ENCODE measurements at places on chromosomes 4 and X. TPM values are rescaled to one million over a fixed set of nuclear protein-coding genes. Genes with fewer than 3 reads are reported as not detected.

The GNRHR gene
- not detected for total RNA-seq

The PCDH10 gene
- 0.09 TPM for total RNA-seq

The RAI2 gene
- 0.16 TPM for total RNA-seq

- no peaks in the 10 kb centered on the region for H3K4me1 ChIP-seq
- H3K36me3 ChIP-seq: no peaks in the 10 kb centered on the region
- no peak overlapping the region for H3K27ac ChIP-seq
Measured at GRCh38 chrX:96841325-96841724, 42.4 kb upstream of the RPA4 start.

- H3K4me1 ChIP-seq: peaks cover 40% of the 10 kb centered on the region
- peaks cover 40% of the 10 kb centered on the region for H3K36me3 ChIP-seq
- no peaks in the 10 kb centered on the region for H3K27me3 ChIP-seq
- H3K27ac ChIP-seq: peak overlapping the region; percentile 49
Measured at GRCh38 chr4:165288639-165289422, 38.6 kb upstream of the MSMO1 start.

- peak overlapping the region; percentile 92 for H3K4me3 ChIP-seq
- no peaks in the 10 kb centered on the region for H3K27me3 ChIP-seq
- no peak for DNase-seq
- H3K36me3 ChIP-seq: peaks cover 13% of the 10 kb centered on the region
Measured at GRCh38 chrX:49043987-49044281, 777 bp upstream of the TFE3 start.

- no peaks in the 10 kb centered on the region for H3K36me3 ChIP-seq
- peaks cover 30% of the 10 kb centered on the region for H3K27me3 ChIP-seq
- peaks cover 4% of the 10 kb centered on the region for H3K4me1 ChIP-seq
- H3K27ac ChIP-seq: no peak overlapping the region
- H3K4me3 ChIP-seq: no peak overlapping the region
Measured at GRCh38 chr4:182968917-182969650, 51.9 kb upstream of the DCTD start.

DNA sequence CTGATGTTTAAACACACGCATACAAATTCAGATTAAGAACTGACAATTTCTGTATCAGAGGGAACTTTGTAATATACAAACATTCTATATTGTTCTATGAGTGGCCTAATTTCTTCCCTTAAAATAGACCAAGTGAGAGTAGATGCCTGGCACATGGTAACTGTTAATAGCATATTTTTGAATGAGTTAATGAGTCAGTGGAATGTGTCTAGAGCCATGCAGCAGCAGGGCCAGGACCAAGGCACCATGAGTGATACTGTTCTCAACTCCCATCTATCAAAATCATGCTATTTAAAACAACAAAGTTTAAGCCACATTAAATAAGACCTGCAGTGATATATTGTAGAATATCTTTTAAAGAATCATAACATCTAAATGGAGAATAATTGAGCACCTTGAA, 98.3 kb downstream of the ARHGAP24 start:
- H3K27me3 ChIP-seq: no peaks in the 10 kb centered on the region
- H3K4me3 ChIP-seq: no peak overlapping the region
- DNase-seq: no peak

Measured in activated T-helper 2 cell treated with anti-CD3 and anti-CD28 coated beads, Interferon-gamma antibody, Interleukin-2, Interleukin-4, amounts not matched to agents 10 μg/mL and 5 μg/mL and 100 μg/mL, durations not matched to agents 14 hours and 24 hours and 36 hours (primary cell).